ENCODE measurements at places on chromosomes 2 and 18.

DNA sequence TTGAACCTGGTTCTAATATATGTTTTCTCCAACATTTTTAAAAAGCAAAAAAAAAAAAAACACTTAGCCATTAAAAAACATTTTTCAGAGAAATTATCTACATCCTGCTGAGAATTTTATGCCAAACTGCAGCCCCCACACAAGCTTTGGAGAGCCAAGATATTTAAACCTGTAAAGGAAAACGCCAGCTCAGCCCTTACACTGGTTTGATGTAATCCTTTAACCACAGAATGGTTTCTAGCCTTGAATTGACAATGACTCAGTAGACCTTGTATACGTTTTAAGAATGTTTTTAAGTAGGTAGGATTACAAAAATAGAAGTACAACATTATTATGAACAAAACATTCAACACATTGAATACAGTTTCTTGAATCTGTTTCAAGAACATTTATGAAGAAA, 113.6 kb downstream of the BABAM2 start:
- DNase-seq: peak; percentile 46

- DNase-seq: no peak
Observed at GRCh38 chr2:230520061-230520874, 104.3 kb downstream of the SP100 start.

GRCh38 chr18:76720683-76721082, 101.7 kb upstream of the ZNF236 start:
- DNase-seq: no peak

DNA sequence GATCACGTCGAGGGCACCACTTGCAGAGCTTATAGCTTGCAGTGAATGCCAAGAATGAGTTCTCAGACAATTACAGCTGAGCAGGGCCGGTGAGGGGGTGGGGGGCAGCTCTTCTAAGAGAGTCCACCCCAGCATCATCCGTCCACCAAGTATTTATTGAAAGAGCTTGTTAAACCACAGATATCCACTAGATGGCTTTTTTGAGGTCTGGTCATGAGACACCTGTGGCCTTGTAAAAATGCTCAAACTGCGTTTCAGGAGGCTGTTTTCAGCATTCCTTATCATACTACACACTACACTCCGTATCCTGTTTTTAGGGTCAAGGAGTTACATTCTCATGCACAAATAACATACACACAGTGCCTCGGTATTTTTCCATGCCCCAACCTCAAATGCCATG, 51.5 kb downstream of the DNAJC10 start:
- no peak for DNase-seq

DNA sequence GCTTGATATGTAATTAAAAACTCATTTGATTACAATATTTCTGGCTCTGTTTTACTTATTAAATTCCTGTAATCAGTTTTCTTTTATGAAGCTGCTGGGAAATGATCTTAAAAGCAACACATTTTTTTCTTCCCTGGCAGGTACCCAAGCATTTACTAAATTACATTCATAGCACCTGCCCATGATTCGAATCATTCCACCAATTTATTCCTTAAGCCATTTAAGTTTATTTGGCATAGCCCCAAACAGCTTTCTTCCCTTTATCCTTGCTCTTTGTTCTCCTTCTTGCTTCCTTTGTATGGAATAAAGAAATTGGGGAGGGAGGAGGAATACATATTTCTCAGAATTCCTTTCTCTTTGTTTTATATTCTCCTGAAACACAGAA, 241.3 kb downstream of the AGPS start:
- no peak for DNase-seq

DNA sequence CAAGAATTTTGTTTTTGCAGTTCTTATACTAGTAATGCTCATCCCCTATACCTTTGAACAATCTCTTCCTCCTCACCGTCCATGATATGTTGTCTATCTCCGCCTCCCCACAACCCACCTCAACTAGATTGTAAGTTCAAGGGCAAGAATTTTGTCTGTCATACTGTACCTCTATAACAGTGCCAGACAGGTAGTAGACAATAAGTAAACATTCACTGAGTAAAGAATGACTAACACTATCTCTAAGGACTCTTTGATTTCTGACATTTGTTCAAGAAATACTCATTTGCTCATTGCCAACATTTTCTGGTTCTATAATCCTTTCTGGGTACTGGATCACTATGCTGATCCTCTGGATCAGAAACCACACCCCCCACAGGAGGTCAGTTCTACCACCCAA, 82.4 kb downstream of the EXOC6B start:
- no peak for DNase-seq

GRCh38 chr2:112483831-112484230, 1.9 kb downstream of the TTL start:
- DNase-seq: no peak

DNA sequence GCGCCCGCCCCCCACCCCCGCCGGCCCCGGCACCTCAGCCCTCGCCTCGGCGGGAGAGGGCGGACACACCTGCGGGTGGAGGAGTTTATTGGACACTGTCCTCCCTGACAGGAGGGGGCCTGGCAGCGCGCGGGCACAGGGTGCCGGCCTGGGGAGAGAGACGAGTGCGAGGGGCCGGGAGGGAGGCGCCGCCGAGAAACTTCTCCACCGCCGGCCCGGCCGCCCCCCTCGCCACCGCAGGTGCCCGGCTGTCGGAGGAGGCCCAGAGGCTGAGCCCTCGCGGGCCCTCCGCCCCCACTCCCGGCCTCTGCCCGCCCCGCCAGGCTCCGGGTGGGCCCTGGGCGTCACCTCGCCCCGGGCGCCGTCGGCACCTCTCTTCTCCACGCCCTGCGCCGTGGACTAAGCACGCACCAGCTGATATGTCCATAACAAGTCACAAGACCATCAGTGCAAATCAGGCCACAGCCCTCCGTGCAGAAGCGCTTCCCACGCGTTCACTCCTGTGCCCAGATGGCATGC, 311.3 kb downstream of the CELF4 start:
- no peak for DNase-seq

DNA sequence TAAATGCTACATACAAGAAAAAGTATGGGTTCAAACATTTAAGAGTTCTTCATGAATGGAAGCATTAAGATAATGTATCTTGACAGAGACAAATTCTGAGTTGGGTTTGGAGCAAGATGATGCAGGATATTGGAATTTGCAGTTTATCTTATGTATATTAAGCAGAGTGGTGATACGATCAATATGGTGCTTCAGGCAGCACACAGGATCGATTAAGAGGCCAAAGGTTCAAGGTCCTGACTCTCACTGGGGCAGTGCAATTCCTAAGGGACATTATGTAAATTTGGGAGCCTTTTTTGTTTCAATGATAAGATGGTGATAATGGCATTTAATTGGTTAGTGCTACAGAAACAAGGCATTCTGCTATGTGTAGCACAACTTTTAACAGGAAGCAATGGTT, 381.9 kb downstream of the KCNJ3 start:
- no peak for DNase-seq

DNA sequence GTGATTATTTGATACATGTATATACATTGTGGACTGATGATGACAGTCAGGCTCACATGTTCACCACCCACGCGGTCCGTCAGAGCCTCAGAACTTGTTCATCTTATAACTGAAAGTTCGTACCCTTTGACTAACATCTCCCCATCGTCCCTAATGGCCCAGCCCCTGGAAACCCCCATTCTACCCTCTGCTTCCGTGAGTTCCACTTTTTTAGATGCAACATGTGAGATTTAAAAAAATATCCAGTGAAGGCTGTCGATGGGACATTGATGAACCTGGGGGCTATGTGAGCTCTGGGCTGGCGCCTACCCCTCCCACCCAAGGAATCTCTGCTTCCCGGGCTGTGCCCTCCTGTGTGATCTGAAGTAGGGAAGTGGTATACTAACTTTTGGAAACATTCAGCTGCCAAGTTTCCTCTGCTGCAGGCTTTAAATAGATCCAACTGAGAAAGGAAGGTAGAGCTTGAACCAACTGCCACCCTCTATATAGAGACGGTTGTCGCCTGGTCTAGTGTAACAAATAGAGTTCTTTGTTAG, 163.8 kb downstream of the FAM210A start:
- no peak for DNase-seq

- DNase-seq: no peak
Observed at GRCh38 chr18:48342581-48342980, 66.6 kb downstream of the ZBTB7C start.

- DNase-seq: no peak
Observed at GRCh38 chr2:63003351-63003750, 47.3 kb upstream of the OTX1 start.

DNA sequence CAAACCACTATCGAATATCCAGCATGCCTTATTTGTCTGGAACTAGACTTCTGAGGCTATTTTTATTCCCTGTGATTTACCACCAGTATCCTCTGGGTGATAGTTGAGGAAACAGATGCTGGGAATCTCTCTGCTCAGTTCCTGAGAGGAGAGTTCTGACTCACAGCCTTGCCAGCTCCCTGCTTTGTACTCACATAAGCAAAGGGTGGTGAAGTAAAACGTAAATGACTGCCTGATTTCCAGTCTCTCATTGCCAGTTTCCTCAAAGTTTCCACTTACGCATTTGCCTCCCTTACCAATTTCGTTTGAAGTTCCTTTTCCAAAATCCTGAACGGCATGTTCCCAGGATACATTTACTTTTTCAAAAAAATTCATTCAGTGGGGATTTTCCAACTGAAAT, 69.2 kb upstream of the HNRNPA3 start:
- no peak for DNase-seq

DNA sequence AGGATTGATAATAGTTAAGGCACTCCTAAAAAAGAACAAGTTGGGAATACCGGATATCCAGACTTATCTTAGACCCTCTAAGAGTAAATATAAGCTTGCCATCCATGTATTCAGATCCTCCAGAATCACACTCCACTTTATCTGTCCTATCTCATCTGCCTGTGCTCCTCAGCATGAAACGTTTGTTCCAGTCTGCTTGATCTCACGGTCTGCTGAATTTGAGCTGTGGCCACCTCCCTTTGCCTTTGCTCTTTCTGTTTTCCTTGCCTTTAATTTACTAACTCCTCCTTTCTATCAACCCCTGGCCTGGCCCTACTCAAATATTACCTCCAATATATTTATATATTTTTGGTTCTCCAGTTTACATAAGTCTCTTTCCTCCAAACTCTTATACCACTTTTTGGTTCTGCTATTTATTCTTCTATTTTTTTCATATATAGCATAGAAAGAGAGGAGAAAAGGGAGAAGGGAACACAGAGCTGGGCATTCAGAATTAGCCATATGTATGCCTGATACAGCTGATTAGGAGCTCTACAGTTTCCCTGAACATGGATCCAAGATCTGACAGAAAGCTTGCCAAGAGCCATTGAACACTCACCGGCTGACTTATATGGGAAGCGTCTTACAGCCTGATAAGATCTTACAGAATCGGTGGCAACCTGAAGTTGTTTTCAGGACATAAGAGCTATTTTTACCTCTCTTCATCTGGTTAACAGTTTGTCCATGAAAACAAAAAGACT, 21.8 kb upstream of the DNAJC27 start:
- DNase-seq: no peak

DNA sequence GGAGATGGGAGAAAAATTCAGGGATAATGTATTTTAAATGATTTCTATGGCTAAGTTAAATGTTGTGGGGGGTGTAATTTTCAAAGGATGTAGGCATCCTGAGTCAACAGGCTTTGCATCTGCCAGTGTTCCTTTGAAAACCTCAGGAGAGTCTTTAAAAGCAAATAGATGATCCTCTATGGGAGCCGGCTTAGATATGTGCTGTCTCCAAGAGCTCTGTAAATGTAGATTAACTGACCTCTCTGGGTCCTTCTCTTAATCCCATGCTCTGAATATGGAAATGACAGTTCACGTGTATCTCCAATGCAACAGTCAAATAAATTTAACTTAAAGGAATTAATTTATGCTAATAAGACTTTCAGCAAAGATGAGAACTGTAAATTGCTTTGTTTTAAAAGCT, 292.7 kb downstream of the ERBB4 start:
- no peak for DNase-seq

GRCh38 chr2:204849892-204850291, 304.6 kb downstream of the PARD3B start:
- no peak for DNase-seq
